Stimulated activated CD8-positive, alpha-beta memory T cell treated with anti-CD3 and anti-CD28 coated beads, Interleukin-2, amount 100 ng/mL, for 1 hour (primary cell): ENCODE measurements at places on chromosomes 7 and 10.

DNA sequence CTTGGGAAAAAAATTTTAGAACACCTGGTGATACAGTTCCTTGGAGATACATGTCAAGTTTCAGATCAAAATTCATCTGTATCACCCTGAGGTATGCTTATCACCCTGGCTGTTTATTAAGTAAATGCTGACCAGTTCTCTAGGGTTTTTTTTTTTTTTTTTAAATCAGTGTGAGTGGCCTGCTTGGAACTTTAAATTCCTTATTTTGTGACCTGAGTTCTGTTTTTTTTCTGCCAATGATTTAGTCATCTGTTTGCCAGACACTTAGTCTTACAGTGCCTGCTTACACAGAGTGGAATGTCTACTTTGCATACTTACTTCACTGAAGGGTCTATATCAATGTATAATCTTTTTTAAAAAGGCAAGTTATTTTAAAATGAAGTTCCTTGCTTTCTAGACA is 1.8 kb downstream of the TSPAN13 start:
- no peak for DNase-seq

- no peak for DNase-seq
These were observed 525.8 kb downstream of the KIF20B start for GRCh38 chr10:90227217-90227656.

DNA sequence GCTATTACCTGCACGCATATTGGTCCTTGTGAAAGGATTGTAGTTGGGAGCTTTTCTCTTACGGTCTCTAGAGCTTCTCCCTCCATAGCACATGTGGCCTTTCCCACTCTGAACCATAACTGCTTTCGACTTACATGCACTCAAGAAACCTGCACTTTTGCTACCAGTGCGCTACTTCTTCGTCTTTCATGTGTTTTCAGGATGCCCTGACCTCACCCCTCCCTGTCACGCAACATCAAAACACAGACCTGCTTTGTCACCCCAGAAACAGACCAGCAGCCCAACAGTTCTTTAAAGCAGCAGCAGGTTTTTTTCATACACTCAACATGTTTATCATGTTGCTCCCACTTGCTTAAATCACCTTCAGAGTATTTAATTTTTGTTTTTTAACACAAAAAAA is 243.5 kb upstream of the TCF7L2 start:
- DNase-seq = no peak

- DNase-seq = no peak
These were observed 1272.5 kb upstream of the CELF2 start for GRCh38 chr10:9745158-9745557.

GRCh38 chr10:37732685-37733084 is 124.7 kb downstream of the ZNF248 start:
- no peak for DNase-seq

- DNase-seq = no peak
These were observed 5.6 kb downstream of the BAG3 start for GRCh38 chr10:119656760-119657159.

DNA sequence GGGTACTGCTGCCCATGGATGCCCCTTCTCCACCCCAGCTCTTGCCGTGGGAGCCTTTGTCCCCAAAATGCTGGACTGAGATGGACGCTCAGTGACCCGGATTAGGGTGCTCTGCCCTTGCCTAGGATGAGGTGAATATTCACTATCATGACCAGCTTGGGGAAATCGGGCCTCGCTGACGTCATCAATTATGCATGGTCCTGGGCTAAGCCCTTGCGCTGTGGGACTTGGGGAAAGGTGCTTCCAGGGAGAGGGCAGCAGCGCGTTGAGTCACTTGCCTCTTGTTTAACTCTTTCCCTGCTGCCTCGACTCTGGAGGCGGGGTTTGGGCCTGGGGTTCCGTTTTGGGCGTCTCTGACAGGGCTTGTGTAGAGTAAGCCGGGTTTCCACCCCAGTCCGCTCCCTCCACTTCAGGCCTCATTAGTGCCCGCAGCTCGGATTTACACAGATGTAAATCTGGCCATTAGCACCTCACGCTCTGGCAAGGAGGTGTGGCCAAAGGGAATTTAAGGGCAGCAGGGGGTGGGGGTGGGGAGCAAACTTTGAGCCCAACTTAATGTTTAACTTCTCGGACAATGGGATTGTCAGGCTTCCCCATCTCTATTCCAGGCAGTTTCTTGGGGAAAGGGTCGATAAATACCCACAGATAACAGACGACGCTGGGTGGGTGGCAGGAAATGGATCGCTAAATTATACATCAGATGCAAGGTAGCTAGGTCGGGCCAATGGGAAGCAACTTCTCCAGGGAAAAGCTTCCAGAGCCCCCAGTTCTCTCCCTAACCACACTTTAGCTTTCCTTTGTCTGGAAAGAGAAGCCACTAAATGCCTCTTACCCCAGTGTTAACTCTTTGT is 51.3 kb upstream of the TCF7L2 start:
- no peak for DNase-seq

GRCh38 chr7:128174386-128174785 is 66.7 kb upstream of the LEP start:
- DNase-seq = no peak

- no peak for DNase-seq
These were observed 54.5 kb upstream of the PFKFB3 start for GRCh38 chr10:6148251-6148701.

GRCh38 chr7:143507094-143507518 is 29.4 kb downstream of the TAS2R41 start:
- no peak for DNase-seq

- no peak for DNase-seq
These were observed 756.3 kb downstream of the REEP3 start for GRCh38 chr10:64277536-64277935.

- no peak for DNase-seq
These were observed 8.0 kb upstream of the EPHA1 start for GRCh38 chr7:143416565-143417149.

DNA sequence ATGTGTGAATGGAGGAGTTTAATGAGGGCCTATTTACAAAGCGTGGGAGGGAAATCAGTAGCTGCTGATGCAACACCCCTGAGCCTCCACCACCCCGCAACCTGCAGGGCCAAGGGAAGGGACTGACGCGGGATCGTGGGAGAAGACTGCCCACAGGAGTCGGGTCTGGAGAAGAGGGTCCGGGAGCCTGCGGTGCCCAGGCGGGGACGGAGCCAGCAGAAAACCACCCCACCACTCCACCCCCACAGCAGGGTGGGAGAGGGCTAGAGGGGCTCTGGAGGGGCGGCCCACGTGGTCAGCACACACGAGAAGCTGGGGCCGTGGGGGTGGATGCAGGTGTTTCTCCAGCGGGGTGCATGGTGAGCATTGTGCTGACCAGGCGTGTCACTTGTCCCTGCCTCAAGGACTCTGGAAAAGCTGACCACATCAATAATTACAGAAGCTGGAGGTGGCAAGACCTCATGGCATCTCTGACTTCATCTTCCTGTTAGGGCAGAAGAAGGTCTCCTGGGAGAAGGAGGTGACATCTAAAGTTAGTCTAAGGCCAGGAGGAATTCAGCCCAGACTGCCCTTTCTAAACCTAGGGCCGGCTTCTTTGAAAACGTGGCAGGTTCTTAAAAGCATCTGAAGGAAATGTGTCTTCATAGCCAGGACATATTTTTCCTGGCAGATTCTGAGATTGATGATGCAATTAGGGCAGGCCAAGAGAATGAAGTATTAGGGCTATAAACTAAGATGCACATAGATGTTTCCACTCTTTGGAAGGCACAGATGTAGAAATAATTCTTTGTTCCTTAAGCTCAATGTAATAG is 150.9 kb downstream of the RGS10 start:
- DNase-seq = no peak
